ENCODE measurements at places on chromosomes 6 and 20.

- peak; percentile 61 for DNase-seq
Measured at GRCh38 chr20:5078399-5078958, 41.3 kb downstream of the PCNA start.

DNA sequence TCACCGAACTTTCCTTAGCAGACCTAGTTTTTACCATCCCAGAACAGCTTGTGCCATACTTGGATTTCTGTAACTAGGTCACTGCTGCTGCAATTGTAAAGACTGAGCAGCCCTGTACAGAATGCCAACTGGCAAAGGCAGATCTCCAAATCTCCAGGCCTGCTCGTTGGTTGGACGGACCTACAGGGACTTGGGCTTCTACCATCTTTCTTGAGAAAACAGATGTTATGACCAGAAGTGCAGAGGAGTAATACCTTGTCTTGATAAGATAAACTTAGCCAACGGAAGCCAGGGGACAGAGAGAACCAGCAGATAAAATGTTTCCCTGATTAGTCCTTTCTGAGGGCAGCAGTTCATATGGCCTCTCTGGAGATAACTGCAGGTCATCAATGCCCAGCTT lies 304.1 kb downstream of the RFPL4B start:
- DNase-seq, result no peak

DNA sequence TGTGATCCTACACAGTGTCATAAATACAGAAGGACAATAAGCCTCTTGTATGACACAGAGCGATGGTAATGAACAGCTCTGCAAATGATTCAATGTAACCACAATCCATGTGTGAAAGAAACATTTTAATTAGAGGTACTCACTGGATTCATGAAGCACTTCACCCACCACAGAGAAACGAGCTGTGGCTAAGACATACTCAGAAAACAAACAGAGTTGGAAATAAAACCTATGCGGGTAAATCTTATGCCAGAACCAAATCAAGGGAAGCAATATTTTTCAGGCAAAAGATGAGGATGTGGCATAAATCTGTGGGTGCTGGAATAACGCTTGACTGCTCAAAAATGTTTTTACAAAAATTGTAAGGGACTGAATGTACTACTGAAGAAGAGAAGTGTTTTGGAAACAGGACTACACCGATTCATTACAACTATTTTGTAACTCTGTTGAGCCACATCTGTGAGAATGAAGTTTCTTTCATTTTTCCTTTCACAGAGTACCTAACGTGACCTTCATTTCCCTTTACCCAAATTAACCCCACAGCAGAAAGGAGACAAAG lies 112.1 kb downstream of the WDR27 start:
- DNase-seq, result peak; percentile 31

GRCh38 chr6:106778943-106779342 lies 149.6 kb downstream of the QRSL1 start:
- DNase-seq, result no peak

- no peak for DNase-seq
Measured at GRCh38 chr6:14957355-14958059, 288.4 kb upstream of the JARID2 start.

GRCh38 chr6:158648682-158649131 lies 1.1 kb upstream of the SYTL3 start:
- peak; percentile 77 for DNase-seq

DNA sequence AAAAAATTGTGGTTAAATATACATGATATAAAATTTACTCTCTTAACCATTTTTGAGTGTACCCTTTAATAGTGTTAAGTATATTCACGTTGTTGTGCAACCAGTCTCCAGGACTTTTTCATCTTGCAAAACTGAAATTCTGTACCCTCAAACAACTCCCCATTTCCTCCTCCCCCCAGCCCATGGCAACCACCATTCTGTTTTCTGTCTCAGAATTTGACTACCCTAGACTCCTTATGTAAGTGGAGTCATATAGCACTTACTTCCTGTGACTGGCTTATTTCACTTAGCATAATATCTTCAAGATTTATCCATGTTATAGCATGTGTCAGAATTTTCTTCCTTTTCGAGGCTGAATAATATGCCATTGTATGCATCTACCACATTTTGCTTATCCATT lies 5.1 kb downstream of the VPS16 start:
- no peak for DNase-seq

DNA sequence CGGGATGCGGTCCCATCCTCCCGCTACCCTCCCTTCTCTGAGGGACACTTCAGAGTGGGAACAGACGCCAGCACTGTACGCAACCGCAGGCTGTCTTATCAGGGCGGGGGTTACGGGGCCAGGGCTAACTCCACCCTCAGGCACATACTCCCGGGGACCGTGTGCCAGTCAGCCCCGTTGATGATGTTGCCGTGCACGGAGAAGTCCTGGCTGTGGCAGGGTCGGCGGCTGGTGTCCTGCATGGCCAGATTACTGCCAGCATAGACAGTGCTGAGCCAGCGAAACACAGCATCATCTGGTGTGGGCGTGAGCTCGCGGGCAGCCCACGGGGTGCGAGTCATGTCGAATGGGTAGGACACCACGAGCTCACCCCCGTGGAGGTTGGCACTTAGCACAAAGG lies 5.0 kb downstream of the CPXM1 start:
- DNase-seq, result no peak

GRCh38 chr20:63409066-63409833 lies 48.1 kb upstream of the CHRNA4 start:
- DNase-seq, result no peak

- DNase-seq, result no peak
Measured at GRCh38 chr6:144767051-144767450, 481.9 kb downstream of the UTRN start.

GRCh38 chr6:6557504-6557839 lies 31.0 kb upstream of the LY86 start:
- DNase-seq, result no peak

DNA sequence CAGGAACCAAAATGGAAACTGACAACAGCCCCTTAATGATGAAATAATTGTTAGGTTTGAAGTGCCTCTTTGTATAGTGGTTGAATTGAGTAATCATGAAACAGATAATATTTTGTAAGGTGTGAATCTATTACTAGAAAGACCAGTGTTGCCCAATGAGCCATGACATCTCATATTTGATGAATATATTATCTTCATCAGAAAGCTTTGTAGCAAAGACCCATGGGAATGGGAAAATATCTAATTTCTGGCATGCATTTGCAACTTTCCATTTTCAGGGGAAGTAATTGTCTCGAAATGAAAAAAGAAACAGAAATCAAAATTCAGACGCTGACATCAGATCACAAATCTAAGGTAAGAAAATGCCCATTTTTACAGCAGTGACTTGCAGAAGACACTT lies 57.3 kb upstream of the LAMP5 start:
- DNase-seq, result no peak

GRCh38 chr6:149580880-149581279 lies 14.7 kb downstream of the GINM1 start:
- DNase-seq, result no peak

DNA sequence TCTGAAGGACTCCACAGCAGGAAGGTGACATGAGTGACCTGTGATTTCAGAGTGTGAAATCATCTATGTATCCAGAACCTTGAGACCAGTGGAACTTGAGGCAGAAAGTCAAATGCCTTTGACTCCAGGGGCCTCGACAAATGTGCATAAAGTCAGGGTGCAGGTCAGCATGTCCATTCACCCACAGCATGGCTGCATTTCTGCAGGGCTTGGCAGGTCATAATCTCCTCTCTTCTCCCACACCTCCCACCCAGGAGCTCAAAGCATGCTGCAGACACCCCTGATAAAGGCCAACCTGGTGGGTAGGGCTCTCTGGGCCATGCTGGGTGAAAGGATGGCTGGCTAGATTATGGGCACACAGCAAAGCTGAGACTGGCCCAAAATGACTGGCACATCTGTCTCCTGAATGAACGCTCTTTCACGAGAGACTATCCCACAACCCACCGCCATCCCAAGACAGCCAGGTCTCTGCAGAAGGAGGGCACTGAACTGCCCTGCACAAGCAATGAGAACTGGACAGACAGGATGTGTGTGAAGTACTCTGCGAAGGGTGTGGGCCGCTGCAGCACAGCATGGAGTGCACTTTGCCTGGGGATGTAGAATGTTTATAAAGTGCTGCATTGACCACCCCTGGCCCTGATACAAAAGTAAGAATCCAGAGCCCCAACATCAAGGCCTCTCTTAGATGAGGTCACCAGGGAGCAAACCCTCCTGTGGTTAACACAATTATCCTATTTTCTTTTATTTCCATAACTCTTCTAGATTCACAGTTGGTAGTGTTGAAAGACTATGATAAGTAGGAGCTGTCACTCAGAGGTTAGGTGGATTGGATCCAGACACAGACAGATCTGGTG lies 78.2 kb upstream of the NXT1 start:
- no peak for DNase-seq
